ENCODE measurements at places on chromosomes 6 and 20.

- no peak for DNase-seq
Observed at GRCh38 chr20:52470561-52470960, 279.0 kb upstream of the ZFP64 start.

DNA sequence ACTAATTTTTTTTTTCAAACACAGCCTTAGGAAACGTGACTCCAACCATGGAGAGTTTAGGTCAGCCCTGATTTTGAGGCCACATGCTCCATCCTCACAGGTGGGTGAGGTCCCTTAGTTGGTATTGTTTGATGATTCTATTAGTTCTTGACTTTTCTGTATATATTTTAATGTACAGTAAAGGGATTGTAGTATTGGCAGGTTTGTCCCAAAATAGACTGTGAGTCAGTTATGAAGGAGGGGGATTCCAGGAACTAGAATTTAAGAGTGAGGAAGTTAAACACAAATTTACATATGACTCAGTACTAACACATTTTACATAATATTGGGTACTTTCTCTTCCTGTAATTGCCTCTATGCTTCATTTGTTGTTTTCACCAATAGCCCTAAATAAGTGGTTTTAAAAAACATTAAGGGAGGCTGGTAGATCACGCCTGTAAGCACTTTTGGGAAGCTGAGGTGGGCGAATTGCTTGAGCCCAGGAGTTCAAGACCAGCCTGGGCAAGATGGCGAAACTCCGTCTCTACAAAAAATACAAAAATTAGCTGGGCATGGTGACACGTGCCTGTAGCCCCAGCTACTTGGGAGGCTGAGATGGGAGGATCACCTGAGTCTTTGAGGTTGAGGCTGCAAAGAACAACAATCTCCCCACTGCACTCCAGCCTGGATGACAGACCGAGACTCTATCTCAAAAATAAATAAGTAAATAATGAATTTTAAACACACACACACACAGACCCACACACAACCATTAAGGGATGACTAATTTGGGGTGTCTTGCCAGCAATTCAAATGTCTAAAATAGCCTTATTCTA lies 81.8 kb downstream of the SGK1 start:
- no peak for DNase-seq

DNA sequence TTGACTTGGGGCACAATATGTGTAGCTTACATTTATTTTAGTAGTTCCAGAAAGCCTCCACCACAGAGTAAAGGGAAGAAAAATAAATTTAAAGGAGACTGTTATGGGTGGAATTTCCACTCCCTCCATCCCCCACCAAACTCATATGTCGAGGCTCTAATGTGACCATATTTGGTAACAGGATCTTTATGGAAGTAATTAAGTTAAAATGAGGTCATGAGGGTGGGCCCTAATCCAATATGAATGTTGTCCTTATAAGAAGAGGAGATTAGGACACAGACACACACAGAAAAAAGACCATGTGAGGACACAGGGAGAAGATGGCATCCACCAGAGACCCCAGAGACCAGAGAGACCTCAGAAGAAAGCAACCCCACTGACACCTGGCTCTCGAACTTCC lies 189.7 kb downstream of the EDN1 start:
- no peak for DNase-seq

- DNase-seq: no peak
Observed at GRCh38 chr20:46228670-46229069, 79.6 kb downstream of the CDH22 start.

- no peak for DNase-seq
Observed at GRCh38 chr6:894274-894673, 201.3 kb upstream of the EXOC2 start.

All from NCI-H510A treated with DMSO at 0.1 percent for 48 hours (cell line).